Chondrocyte (in vitro differentiated cells): ENCODE measurements at places on chromosomes 16 and 17. TPM values are rescaled to one million over a fixed set of nuclear protein-coding genes. Genes with fewer than 3 reads are reported as not detected.

- no peak for DNase-seq
Measured at GRCh38 chr17:75707079-75707571, 14.1 kb upstream of the ITGB4 start.

C17orf100 gene
- total RNA-seq: 2.0 to 3.0 TPM (median 2.9 TPM) in 3 replicates

- no peak for DNase-seq
Measured at GRCh38 chr17:29705386-29705785, 82.7 kb upstream of the CORO6 start.

- DNase-seq: no peak
Measured at GRCh38 chr17:67177732-67178131, 67.3 kb downstream of the HELZ start.

- DNase-seq: no peak
Measured at GRCh38 chr17:5672141-5672540, 87.8 kb upstream of the NLRP1 start.

- no peak for DNase-seq
Measured at GRCh38 chr17:35344262-35344661, 29.2 kb downstream of the SLFN11 start.

KRTAP1-1 gene
- total RNA-seq: not detected in 3 replicates

GRCh38 chr16:86930001-86930400, 351.7 kb downstream of the FOXL1 start:
- no peak for DNase-seq

CACNG3 gene
- total RNA-seq: not detected in 3 replicates

DNA sequence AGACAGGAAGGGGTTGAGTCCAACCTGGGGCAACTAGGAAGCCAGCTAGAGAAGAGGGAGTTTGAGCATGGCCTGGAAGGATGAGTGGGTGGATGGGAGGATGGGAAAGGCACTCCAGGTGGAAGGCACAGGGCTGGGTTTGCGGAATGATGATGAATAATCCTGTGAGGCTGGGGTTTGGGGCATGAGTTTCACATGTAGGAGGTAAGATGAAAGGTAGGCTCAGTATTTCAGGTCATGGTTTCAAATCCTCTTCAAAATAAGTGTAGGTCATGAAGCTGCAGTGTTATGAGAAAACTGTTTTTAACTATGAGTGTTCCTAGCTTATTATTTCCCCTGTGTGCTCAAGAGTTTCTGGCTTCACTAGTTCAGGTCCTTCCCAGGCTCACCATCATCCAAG, 130.3 kb downstream of the SKAP1 start:
- no peak for DNase-seq

METRN gene
- total RNA-seq: 50.7 to 62.3 TPM (median 58.5 TPM) in 3 replicates

- no peak for DNase-seq
Measured at GRCh38 chr16:59013930-59014329, 279.8 kb upstream of the GOT2 start.

- no peak for DNase-seq
Measured at GRCh38 chr17:18124345-18125126, 16.0 kb downstream of the MYO15A start.

DNA sequence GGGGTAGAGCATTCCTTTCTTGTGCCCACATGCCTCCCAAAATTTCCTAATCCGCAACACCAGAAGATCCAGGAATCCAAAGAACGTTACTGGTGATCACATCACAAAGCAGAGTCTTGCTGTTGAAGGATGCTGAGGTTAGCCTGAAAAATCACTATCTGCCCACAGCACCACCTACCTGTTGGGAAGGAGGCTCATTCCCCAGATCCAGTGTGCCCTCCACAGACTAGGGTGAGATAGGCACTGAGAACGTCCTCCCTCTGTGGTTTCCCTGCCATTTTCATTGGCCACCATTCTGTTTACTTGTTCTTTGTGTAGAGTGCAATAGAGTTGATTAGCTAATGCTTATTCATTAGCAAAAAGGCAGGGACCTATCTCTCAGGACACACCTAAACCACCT, 30.3 kb downstream of the RCVRN start:
- no peak for DNase-seq
